LoVo (cell line): ENCODE measurements at places on chromosomes 7 and 10.
A peak's percentile ranks its signal among the peaks of the same experiment; 100 is the strongest.

- DNase-seq = no peak
These were observed 40.6 kb downstream of the BTBD16 start for GRCh38 chr10:122311716-122312115.

- no peak for DNase-seq
These were observed 1119.8 kb upstream of the LRRTM3 start for GRCh38 chr10:65805993-65806392.

DNA sequence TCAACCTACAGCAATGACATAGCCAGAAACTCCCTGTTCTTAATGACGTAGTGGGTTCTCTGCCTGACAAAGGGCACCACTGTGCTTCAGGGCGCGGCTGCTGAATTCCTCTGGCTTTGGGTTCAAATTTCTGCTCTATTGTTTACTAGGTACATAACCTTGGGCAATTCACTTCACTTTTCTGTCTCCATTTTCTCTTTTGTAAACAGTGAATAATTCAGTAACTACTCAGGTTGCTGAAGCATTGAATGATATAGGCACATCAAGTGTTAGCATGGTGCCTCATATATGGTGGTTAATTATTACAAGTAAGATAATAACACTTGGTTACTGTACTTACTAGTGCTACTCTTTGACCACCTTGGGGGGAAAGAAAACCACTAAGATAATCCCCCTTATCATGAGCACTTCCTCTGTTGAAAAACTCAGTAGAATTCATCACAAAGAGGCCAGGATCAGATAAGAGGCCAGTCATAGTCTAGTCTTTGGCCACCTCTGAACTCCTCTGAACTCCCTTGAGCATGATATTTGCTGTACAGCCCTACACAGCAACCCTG, 92.0 kb upstream of the AHR start:
- peak; percentile 90 for DNase-seq

- peak; percentile 98 for DNase-seq
These were observed 5.5 kb upstream of the FAM131B start for GRCh38 chr7:143367972-143368371.

DNA sequence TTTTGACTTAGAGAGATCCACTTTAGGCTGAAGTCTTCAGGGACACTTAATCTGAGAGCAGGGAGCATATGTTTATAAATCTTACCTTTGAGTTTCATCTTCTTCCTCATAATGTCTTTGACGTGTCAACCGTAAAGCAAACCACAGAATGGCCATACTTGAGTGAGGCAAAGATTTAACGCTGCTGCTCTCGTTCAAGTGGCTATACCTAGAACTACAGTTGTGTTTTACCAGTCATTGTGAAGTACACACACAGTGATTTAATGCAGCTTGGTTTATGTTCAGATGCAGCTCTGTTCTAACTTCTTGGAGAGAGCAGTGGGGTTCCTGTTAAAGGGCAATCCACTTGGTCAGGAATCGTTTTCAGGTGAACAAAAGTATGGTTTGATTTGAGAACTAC, 39.9 kb upstream of the GOT1 start:
- no peak for DNase-seq
